ENCODE measurements at places on chromosomes 16 and 17.

DNA sequence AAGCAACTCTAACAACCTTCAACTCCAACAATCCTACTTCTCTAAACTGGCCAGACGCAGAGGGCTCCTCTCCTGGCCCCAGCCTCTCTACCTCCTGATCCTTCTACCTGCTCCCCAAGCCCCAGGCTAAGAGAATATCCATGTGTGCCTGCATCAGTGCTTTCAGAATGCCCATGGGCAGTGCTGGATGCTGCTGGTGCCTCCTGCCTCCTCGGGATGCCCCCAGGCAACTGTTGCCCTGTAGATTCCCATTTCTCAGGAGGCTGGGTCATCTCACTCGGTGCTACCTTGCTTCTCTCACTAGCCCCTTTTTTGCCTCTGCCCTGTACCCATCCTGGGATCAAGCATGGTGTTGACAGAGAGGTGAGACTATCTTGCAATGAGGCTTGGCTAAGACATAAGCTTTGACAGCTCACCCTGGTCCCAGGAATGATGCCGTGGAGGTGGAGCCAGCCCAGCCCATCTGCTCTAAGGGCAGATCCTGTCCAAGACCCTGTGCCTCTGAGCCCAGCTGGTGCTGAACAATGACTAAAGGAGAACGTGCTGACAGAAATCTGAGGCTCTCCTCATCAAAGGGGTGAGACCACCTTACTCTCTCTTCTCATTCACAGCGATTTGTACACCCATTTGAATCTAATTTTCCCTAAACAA lies 19.4 kb upstream of the SUPT4H1 start:
- DNase-seq = no peak

- DNase-seq = no peak
These were observed 1.6 kb upstream of the WFIKKN2 start for GRCh38 chr17:50833510-50834428.

- peak; percentile 54 for DNase-seq
These were observed 331 bp upstream of the CCDC92B start for GRCh38 chr17:2749784-2750181.

- peak; percentile 76 for DNase-seq
These were observed 28.1 kb downstream of the HSBP1 start for GRCh38 chr16:83835586-83836566.

DNA sequence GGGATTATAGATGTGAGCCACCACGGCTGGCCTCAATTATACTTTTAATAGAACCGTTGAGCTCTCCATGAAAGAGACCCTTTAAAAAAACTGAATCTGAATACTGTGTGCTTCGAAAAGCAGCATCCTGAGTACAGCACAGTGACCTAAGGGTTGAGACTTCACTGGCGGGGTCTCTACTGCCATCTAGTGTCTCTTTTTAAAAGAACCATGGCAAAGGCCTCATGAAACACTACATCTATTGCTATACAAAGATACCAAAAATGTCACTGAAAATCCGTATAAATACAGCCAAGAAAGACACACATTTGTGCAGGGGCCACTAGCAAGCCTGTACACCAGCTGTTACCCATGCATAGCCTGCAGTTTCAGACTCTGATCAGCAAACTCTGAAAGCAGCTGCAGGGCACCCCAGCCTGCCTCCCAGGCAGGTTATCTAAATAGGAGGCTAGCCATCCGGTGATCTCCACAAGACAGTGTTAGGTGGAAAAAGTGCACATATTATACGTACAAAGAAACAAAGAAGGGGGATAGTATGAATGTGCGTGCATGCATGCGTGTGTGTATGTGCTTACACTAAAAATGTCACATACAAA lies 35.3 kb downstream of the NPLOC4 start:
- peak; percentile 69 for DNase-seq

- peak; percentile 37 for DNase-seq
These were observed 705.5 kb downstream of the CDH11 start for GRCh38 chr16:64416216-64417005.

DNA sequence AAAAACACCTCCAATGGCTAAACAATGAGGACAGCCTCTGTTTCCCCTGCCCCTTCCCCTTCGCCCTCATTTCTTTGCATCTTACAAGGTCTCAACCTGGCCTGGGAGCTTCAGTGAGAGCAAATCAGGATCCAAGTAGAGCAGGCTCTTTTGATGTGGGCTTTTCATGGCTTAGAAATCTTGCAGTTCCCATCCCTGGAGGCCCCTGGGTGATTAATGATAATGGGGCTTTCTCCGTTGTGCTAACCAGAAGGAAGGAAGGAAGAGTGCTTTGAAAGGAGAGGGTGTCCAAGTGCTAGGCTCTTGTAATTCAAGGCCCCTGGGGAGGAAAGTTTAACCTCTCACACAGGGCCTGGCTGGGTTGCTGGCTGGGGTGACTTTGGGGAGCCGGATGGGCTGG lies 18.5 kb upstream of the IRX3 start:
- no peak for DNase-seq

DNA sequence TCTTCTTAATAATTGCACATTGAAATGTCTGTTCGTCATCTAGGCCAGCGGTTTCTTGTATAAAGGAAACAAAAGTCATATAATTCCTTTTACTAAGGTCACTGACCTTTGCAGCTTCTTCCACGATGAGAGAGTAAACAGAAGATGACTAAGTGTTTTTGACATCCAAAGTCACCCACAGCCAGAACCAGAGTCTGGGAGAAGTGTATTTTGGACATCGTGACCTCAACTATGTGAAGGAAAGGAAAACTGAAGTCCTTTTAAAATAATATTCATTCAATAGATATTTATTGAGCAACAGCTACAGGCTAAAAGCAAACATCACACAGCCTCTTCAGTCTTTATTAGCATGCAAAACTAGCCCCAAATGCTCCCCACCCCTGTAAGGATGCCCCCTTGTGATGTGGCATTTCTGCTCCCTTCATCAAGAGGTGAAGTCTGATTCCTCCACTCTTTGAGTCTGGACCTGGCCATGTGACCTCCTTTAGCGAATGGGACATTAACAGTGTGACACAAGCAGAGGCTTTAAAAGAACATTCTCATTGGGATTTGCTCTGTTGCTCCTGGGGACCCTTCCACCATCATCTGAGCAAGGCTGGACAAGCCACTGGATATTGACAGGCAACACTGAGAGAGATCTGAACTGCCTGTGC lies 8.1 kb upstream of the PMP22 start:
- peak; percentile 95 for DNase-seq

DNA sequence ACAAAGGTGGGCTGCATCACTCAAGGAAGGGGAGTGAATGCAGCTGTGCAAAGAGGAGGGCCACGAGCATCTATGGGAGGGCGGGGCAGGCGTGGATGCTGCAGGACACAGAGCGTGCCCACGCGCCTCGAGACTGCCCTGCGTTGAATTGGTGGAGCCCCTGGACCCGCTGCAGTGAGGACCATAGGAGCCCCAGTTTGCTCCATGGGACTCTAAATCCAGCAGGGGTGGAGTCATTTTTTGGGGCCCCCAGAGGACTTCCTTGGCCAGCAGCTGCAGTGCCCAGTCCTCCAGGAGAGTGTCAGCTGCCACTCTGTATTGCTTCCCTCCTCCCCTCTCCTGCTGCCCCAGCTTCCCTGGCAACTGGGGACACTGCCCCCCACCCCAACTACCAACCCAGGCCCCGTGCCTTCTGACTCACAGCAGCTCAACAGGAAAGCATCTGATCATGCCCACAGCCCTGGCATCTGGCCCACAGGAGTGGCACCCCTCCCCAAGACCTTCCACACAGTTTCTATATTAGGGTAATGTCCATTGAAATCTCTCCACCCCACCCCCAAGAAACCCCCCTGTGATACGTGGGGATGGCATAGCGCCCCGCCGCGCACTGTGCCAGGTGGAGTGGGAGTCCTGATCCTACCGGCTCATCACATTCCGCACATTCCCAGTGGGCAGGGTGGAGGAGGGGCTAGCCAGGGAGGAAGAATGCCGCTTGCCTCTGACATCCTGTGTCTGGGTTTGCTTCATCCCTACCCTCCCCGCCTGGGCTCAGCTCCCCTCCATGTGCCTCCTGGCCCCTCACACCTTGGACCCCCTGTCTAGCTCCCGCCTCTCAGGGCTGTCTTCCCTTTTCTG lies 27.8 kb upstream of the ITGA3 start:
- DNase-seq = peak; percentile 86
